ENCODE measurements at places on chromosomes 5 and 9.

GRCh38 chr9:130073373-130073772 lies 19.7 kb downstream of the GPR107 start:
- no peak for DNase-seq

DNA sequence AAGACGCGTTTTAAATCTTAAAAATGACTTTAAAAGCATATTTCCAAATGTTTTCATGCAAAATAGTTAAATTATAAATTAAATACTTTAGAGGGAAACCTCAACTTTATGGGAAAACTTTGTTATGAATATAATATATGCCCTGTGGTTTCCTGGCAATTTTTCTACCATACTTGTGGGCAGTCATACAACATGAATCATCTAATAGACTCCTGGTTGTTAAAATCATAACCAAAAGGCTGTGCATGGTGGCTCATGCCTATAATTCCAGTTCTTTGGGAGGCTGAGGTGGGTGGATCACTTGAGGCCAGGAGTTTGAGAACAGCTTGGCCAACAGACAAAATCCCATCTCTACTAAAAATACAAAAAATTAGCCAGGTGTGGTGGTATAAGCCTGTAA lies 18.2 kb downstream of the ATP10B start:
- DNase-seq: no peak

GRCh38 chr5:171845857-171846256 lies 60.2 kb downstream of the SMIM23 start:
- no peak for DNase-seq

DNA sequence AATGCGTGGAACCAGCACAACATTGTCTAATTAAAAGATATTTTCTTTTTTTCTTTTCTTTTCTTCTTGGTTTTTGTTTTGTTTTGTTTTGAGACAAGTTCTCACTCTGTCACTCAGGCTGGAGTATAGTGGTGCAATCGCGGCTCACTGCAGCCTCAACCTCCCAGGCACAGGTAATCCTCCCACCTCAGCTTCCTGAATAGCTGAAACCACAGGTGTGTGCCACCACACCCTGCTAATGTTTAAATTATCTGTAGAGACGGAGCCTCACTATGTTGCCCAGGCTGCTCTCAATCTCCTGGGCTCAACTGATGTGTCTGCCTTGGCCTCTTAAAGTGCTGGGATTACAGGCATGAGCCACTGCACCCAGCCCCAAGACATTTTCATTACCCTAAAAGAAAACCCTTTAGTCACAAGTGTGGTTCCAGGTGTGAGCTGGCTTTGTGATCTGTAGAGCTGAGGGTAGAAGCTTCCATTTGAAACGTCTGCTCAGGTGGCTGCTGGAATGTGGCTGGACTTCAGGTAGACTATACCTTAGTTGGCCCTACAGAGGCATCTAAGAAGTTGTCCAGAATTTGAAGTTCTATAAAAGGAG lies 19.1 kb upstream of the NEK6 start:
- no peak for DNase-seq

GRCh38 chr5:96254980-96255691 lies 177.9 kb downstream of the PCSK1 start:
- no peak for DNase-seq

DNA sequence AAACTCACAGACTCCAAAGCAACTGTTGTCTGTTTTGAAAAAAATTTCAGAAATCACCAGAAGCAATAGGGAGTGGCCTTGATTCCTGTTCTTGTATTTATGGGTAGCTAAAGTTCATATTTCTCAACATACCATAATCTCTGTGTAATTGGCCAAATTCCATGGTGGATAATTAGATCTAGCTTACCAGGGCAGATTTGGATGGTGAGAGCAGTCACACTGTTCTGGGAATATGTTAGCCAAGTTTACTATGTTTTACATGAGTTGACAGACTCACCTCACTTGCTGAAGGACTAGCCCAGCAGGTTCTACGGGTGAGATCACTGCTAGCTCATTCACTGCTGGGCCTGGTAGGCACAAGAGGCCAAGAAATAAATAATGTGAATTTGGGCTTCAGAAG lies 32.7 kb upstream of the CDKN2B start:
- DNase-seq: no peak

DNA sequence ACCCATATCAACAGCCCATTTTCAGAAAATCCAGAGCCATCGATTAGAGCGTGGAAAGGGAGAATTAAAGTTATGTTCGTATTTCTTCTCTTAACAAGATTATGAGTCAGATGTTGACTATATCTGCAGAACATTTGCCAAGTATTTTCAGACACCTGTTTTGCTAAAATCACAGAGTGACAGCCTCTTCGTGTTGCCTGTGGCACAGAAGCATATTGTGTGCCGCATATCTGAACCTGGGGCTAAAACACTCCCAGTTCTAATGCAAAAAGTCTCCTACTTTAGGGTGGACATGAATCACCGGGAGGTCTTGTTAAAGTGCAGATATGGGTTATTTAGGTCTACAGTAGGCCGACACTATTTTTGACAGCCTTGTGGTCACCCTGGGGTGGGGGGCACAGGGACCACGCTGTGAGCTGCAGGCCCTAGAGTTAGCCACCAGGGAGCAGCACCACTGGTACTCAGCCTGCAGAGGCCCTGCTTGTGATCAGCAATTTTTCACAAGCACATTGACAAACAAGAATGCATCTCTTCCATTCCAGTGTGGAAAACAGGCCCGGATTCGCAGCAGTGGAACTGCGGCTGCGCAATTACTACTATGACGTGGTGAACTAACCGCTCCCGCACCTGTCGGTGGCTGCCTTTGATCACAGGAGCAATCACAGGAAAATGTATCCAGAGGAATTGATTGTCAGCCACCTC lies 93.5 kb downstream of the SYK start:
- no peak for DNase-seq

DNA sequence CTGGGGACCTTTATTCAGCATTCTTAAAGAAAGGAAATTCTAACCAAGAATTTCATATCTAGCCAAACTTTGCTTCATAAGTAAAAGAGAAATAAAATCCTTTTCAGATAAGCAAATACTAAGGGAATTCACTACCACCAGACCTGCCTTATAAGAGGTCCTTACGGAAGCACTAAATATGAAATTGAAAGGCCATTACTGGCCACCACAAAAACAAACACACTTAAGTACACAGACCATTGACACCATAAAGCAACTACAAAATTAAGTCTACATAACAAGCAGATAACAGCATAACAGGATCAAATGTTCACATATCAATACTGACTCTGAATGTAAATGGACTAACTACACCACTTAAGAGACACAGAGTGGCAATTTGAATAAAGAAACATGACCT lies 361.4 kb upstream of the POU5F2 start:
- no peak for DNase-seq
